ENCODE measurements at places on chromosomes 16 and 17.

- DNase-seq = no peak
Observed at GRCh38 chr16:23353440-23353839, 51.3 kb downstream of the SCNN1B start.

GRCh38 chr16:58243528-58244004, 45.7 kb upstream of the CSNK2A2 start:
- no peak for DNase-seq

- DNase-seq = peak; percentile 69
Observed at GRCh38 chr17:38735161-38735997, 5.2 kb downstream of the CISD3 start.

GRCh38 chr16:17420816-17421215, 49.9 kb downstream of the XYLT1 start:
- DNase-seq = no peak

GRCh38 chr17:49600949-49601348, 25.3 kb downstream of the NXPH3 start:
- no peak for DNase-seq

GRCh38 chr16:85041219-85042166, 13.9 kb downstream of the KIAA0513 start:
- DNase-seq = no peak

DNA sequence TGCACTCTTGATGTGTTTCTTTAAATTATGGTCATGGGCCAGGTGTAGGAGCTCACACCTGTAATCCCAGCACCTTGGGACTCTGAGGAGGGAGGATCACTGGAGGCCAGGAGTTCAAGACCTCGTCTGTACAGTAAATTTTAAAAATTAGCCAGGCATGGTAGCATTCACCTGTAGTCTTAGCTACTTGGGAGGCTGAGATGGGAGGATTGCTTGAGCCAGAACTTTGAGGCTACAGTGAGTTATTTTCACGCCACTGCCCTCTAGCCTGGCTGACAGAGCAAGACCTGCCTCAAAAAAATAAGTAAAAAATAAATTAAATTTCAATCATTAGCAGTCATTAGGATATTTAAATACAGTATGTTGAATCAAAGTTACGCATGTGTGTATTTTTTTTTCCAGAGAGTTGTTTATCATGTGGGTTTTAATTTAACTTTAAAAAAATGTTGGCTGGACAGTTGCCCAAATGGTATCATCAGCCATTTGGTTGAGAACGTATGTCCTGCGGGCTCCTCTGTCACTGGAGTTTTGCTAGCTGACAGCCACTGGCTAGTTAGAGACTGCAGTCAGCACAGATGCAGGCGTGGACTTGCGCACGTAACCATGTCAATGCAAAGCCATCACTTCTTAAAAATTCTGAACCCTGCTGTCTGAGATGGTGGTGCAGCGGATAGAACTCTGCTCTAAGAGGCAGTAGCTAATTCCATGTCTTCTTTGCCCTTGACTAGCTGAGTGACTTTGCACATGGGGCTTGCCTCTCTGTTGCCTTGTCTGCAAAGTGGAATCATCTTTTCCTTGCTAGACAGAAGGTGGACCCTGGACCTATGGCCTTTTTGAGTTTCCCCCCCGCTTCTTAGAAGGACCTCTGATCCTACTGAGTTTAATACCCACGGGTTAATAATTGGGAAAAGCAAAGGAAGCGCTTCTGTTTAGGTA, 40.0 kb downstream of the MAPT start:
- DNase-seq = no peak

DNA sequence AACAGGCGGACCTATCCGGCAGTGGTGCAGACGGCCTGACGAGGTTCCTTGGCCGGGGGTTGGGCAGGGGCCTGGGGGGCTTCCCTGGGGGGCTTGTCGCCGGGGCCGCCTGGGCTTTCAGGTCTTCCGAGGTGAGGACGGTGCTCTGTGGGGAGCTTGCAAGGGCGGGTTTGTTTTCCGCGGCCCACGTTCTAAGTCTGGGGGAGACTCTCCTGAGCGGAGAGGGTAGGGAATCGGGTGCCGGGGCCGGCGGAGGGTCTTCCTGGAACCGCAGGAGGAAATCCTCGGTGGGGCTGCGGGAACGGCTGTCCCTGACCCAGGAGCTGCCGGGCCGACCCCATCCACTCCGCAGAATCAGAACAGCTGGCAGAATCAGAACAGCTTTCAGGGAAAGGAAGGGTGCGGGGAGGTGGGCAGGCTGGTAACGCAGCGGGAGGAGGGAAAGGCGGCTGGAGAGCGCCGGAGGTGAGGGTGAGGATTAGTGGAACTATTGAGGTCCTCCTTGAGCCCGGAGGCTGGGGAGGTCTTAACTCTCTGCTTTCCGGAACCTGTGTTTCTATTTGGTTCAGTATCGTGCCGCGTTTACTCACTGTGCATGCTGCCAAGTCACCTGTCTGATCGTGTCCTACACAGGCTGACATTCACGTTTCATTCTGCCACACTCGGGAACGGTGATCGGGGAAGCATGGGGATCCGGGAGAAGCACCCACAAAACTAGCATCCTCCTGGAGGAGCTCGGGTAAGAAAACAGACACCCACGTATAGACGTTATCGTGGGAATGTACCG, 28.9 kb downstream of the CPSF4L start:
- DNase-seq = no peak

GRCh38 chr16:12526515-12526914, 277.2 kb downstream of the CPPED1 start:
- no peak for DNase-seq
